ENCODE measurements at places on chromosomes 6 and 20. TPM values are rescaled to one million over a fixed set of nuclear protein-coding genes. Genes with fewer than 3 reads are reported as not detected.

DNA sequence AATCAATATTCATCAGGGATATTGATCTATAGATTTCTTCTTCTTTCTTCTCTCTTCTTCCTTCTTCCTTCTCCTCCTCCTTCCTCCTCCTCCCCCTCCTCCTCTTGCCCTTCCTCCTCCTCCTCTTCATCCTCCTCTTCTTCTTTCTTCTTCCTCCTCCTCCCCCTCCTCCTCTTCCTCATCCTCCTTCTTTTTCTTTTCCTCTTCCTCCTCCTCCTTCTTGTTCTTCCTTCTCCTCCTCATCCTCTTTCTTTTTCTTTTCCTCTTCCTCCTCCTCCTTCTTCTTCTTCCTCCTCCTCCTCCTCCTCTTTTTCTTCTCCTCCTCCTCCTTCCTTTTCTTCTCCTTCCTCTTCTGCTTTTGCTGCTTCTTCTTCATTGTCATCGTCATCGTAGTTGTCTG is 52.4 kb upstream of the SERINC1 start:
- no peak overlapping the region for H3K27ac ChIP-seq
- H3K4me1 ChIP-seq = no peaks in the 10 kb centered on the region
- no peaks in the 10 kb centered on the region for H3K27me3 ChIP-seq
- no peak overlapping the region for H3K4me3 ChIP-seq

BTN3A1 gene
- 2.2 TPM for total RNA-seq

DNA sequence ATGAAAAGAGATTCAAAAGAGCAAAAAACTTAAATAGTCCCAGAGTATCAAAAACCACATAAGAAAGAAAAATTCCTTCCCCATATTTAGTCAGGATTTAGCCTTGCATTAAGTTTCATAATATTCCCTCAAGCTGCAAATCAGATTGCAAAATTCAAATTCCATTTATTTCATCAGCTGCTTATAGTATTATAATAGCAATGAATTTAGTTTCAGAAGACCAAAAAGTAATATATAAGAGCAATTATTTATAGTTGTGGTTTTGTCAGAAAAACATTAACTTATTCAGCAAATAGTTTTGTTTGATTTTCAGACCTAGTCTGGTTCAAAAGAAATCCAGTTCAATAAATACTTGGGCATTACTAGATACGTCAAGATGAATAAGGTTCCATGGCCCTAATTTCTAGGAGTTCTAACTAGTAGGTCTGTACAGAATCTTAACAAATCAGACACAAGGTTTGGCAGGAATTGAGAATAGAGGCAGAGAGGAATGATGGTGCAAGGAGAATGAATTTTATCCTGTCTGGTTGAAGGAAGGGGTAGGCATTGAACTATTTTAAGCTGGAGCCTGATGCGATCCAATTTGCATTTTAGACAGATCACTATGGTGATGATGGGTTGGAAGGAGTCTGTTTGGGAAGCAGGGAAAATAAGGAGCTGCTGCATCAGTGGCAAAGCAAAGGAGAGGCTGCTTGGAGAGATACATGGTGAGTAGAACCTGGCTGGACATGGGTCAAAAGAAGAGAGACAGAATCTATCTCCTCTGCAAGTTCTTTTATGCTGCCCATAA is 163.9 kb upstream of the STXBP5 start:
- no peak for DNase-seq
- H3K27me3 ChIP-seq = no peaks in the 10 kb centered on the region
- H3K36me3 ChIP-seq = peaks cover 12% of the 10 kb centered on the region
- H3K4me1 ChIP-seq = no peaks in the 10 kb centered on the region
- H3K4me3 ChIP-seq = no peak overlapping the region

- H3K36me3 ChIP-seq = no peaks in the 10 kb centered on the region
- no peaks in the 10 kb centered on the region for H3K27me3 ChIP-seq
- no peak for DNase-seq
- H3K4me3 ChIP-seq = no peak overlapping the region
- H3K4me1 ChIP-seq = no peaks in the 10 kb centered on the region
Observed at GRCh38 chr6:133227344-133227743, 13.8 kb upstream of the EYA4 start.

OXT gene
- not detected for total RNA-seq

DEFB123 gene
- total RNA-seq = not detected

GRCh38 chr20:57650266-57650665 is 30.0 kb upstream of the ZBP1 start:
- H3K27ac ChIP-seq = no peak overlapping the region
- H3K36me3 ChIP-seq = peaks cover 13% of the 10 kb centered on the region
- no peak for DNase-seq

TMEM151B gene
- 51.3 TPM for total RNA-seq

DNA sequence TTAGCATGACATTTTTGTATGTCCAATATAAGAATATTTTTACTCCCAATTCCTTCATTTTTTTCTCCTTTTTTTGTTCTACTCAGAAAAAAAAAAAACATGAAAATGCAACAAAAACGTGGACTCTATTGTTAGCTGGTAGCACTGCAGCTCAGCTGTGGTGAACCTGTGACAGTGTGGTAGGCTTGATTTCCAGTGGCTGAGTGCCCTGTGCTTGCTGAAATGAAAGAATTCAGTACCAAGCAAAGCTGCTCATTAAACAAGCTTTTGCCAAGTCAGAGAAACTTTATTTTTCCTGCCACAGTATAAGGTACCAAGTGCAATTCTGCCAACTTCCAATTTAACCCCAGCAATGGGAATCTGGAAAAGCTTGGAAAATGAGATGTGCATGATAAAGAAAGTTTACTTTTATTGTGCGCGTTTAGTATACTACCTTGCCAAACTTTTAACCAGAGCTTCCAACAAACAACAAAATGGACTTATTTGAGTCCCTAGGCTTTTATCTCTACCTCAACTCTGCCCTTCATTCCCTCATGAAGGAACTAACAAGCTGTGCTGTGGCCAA is 215.2 kb downstream of the SLC35F1 start:
- H3K36me3 ChIP-seq = no peaks in the 10 kb centered on the region
- no peak overlapping the region for H3K27ac ChIP-seq
- no peaks in the 10 kb centered on the region for H3K4me1 ChIP-seq
- H3K27me3 ChIP-seq = no peaks in the 10 kb centered on the region
- no peak overlapping the region for H3K4me3 ChIP-seq

DNA sequence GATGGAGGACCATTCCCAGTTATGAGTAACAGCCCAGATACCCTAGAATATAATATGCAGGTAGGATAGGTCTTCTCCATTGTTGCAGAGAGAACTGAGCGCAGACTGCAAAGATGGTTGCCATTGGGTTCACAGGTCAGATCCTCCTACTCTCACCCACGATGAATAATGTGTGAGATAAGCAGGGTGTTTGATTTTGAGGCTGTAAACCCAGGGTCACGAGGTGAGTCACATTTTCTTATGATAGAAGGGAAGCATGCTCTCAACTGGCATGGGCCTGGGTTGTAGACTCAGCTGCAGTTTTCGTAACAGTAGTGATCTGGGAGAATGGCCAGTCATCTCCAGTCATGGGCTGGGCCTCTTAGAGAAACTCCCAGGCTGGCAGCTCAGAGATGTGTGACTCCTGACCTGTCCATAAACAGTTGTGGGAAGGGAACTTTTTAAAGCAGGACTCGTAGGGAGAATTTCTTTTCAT is 74.2 kb downstream of the CD164 start:
- no peaks in the 10 kb centered on the region for H3K27me3 ChIP-seq
- peaks cover 11% of the 10 kb centered on the region for H3K4me1 ChIP-seq
- no peak overlapping the region for H3K4me3 ChIP-seq
- no peak overlapping the region for H3K27ac ChIP-seq
- H3K36me3 ChIP-seq = no peaks in the 10 kb centered on the region
- DNase-seq = no peak

DNA sequence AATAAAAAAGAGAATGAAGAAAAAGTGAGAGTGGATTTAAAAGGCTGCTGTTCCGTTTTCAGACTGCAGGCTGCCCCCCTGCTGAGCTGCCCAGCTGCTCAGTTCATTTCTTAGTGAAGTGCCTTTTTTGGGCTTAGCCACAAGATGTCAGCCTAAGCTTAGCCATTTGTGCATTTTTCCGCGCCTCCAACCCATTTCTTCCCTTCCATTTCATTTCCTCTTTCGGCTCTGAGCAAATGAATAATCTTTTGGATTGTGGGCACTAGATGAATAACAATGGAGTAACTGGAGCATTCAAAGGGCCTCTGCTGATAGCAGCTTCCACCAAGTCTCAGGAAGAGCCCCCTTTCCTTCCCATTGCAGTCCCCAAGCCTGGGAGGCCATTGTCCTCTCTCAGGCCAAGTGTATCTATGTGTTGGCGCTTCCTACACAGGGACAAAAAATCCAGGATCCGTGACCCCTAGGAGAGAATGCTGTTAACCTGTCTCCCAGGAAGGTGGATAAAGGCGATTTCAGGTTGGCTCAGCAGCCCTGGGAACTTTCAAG is 83.5 kb upstream of the SPTLC3 start:
- H3K4me1 ChIP-seq = peaks cover 18% of the 10 kb centered on the region
- no peaks in the 10 kb centered on the region for H3K36me3 ChIP-seq
- H3K27ac ChIP-seq = no peak overlapping the region
- no peak overlapping the region for H3K4me3 ChIP-seq
- no peaks in the 10 kb centered on the region for H3K27me3 ChIP-seq
